ENCODE measurements at places on chromosomes 7 and 10.

DNA sequence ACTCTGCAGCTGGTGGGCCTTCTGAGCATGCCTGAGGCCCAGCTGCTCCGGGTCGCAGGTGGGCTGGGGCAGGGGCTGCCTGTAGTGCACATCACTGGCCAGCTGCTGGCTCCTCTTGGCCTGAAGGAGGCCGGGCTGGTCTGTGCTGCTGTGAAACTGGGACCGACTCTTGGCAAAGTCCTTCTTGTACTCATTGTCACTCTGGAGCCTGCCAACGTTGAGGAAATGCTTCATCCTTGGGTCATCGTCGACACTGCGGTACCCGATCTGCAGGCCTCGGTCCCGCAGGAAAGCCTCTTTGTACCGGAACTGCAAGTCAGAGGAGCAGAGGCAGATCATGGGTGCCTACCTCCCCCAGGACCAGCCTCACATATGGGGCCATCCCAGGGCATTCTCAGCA, 37.7 kb downstream of the HABP2 start:
- DNase-seq: no peak

DNA sequence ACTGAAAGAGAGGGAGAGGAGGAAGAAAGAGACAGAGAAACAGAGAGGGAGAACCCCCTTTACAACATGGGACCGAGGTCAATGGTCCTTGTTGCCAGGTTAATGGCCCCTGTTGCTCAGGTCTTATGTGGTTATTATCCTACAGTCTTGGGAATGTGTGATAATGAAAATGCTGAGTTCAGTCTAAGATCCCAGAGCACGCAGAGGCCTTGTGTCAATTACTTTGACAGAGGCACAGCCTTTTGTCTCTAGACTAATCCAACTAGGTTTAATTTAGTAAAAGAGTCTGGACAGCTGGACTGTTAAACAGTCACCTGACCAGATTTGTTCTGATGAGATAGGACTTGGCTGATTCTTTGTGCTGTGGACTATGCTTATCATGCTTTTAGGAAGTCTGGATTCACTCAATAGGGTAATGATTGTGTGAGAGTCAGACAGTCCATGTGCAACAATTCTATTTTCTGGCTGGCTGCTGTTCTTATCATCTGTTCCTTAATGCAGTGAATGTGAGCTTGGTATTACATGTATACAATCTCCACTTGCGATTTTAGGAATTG, 157.4 kb upstream of the MAGI2 start:
- DNase-seq: no peak

DNA sequence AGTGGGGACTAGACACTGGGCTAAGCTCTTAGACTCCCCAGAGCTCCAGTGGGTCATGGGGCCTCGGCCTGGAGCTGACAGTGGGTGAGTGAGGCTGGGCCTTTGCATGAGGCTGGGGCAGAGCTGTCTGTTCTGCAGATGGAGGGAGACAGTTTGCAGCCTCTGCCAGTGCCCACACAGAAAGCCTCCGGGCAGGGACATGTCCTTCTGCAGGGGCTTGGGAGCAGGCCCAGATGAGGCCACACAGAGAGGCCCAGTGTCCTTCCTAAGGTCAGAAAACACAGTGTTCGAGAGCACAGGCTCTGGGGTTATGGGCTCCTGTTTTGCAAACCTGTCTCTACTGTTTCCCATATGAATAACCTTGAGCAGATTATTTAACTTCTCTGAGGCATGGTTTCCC, 25.1 kb upstream of the HK1 start:
- no peak for DNase-seq

DNA sequence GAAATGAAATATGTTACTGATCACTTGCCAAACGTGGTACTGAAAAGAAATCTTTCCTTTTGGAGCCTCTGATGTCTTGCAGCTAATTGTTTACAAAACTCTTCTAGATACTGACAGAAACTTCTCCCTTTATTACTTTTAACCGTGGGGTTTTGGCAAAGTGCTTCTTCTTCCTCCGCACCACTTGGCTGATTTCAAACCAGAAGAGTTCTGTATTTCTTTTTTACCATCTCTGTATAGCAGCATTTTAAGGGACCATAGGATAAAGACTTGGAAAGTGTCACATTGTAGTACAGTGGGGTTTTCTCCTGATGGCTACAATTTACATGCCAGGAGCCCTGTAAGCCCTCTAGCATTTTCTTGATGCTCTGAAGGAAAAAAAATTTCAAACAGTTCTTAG, 21.9 kb upstream of the CREB5 start:
- DNase-seq: no peak

GRCh38 chr10:46248651-46249146, 38.1 kb upstream of the ANTXRL start:
- DNase-seq: no peak
